ENCODE measurements at places on chromosomes 3 and 15. TPM values are rescaled to one million over a fixed set of nuclear protein-coding genes. Genes with fewer than 3 reads are reported as not detected.

Gene MESP2
- 0.15 TPM for total RNA-seq

DNA sequence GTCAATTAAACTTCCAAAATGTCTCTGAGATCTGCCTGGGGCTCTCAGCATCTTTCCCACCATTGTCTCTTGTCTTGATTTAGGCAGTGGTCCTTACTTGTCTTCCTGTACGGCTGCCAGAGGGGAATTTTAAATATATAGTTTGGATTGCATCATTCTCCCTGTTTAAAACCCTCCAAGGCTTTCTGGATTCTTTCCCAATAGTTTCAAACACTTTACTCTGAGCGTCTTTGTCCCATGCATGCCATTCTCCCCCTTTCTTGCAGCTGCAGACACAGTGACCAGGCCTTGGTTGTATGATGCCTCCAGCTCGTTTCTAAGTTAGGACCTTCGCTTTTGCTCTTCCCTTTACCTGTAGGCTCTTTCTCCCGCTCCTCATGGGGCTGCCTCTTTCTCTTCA, 323.3 kb upstream of the CTNNB1 start:
- DNase-seq, result no peak

Gene MITF
- 4.3 TPM for total RNA-seq

DNA sequence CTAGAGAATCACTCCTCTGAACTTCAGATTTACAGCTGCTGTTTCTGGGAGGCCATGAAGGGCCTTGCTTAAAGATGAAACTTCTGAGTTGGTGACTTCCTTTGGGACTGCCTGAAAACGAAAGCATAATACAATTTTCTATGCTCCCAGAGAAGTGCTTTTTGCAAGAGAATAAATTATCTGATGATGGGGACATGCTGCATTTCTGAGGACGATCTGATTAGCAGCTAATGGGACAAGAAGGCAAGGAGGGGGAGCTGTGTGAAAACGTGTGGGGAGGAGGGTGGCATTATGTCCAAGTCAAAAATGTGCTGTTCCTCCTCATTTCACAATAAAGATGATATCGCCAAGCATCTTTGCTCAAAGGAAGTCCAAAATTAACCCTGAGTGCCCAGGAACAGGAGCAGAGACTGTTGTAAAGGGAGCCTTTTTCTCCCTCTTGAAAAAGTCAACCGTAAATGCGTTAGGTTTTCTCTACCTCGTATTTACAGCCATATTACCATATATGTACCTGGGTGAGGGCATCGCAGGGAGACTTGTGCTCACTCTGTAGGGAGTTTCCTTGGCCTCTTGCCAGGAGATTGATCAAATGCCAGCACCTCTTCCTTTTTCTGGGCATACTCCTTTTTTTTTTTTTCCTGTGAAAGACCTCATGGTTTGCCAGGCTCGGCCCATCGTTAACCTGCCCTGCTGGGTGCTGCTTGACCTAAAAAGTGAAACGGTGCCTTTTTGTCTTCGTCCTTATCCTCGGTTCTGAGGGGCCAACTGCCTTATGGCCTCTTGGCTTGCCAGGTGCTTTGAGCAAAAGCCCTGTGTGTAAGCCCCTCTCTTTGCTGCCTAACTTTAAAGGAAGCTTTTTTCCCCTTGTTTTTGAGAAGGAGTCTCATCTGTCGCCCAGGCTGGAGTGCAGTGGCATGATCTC, 11.5 kb downstream of the ITPR1 start:
- DNase-seq, result no peak

DNA sequence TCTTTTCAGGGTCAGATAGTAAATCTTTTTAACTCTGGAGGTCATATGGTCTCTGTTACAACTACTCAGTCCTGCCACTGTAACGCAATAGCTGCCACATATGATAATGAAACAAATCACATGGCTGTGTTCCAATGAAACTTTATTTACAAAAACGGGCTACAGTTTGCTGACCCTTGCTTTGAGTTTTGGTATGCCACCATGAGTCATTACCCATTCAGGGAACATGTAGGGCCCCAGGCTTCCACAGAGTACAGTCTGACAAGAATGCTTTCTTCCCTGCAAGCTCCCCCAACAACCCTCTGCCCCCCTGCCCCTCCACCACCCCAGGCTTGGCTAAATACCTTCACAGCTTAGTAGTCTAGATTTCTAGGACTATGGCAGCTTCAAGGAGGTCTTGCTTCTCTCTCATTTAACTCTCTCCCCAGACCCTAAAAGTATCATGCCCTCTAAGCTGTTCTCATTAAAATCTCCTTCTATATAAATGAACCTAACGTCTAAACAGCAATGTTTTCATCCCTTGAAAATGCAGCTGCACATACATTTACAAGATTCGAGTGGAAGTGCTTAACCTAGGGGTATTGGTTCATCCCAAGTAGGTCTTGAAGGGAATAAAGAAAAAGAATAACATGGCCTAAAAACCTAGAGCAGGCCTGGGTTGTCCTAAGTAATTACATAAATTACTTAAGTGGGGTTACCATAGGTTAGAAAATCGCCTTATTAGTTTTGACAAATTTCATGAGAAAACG, 117.8 kb upstream of the PRICKLE2 start:
- DNase-seq, result no peak

- DNase-seq, result no peak
These were observed 348.6 kb downstream of the PLCL2 start for GRCh38 chr3:17233398-17233800.

Gene CCR9
- 0.15 TPM for total RNA-seq

All from left lobe of liver (tissue), 2 donors.